CD4-positive, alpha-beta T cell treated with Interleukin-15 for 4 hours (primary cell): ENCODE measurements at places on chromosomes 3 and 15.

DNA sequence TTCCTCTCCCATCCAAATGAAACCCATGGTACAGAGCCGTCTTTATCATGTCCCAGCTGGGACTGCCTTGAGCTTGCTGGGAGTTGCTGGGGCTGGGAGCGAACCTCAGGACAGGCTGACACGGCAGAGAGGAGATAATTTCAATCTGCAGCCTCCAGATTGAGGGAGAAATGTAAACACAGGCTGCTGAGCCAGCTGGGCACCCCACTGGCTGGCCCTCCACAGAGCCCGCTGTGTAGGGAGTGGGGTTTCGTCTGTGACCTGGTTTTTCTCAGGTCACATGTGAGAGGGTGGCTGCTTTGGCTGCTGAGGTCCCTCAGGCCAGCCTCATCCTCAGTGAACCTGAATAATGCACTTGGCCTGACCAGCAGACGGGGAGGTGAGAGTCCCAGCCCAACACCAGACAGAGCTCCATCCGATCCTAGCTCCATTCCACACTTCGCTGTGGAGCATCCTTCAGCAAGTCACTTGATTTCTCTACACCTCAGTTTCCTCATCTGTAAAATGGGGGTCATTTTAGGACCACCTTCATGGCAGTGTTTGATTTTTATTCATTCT, 121.6 kb upstream of the MRPS22 start:
- DNase-seq = no peak

DNA sequence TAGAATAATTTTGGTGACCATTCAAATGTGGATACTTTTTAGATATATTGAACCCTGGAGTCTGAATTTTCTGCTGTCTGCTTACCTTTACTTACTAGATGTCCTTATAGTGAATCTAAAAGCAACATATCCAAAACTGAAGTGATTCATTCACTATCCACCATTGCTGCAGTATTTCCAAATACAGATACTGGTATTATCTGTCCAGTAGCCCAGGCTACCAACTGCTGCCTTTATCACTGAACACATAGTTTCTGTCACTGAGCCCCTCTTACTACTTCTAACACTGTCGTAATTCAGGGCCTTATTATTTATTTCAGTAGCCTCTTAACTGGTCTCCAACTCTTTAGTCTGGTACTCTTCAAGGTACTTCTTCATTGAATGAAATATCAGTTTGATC, 49.2 kb downstream of the SLMAP start:
- DNase-seq = no peak

DNA sequence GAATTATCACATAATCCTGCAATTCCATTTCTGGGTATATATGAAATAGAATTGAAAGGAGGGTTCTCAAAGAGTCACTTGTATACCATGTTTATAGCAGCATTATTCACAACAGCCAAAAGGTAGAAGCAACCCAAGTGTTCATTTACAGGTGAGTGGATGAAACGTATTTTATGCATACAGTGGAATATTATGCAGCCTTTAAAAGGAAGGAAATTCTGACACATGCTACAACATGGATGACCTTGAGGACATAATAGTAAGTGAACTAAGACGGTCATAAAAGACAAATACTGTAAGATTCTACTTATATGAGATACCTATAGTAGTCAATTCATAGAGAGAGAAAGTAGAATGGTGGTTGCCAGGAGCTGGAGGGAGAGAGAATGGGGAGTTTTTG, 110.8 kb upstream of the LIPC start:
- no peak for DNase-seq

DNA sequence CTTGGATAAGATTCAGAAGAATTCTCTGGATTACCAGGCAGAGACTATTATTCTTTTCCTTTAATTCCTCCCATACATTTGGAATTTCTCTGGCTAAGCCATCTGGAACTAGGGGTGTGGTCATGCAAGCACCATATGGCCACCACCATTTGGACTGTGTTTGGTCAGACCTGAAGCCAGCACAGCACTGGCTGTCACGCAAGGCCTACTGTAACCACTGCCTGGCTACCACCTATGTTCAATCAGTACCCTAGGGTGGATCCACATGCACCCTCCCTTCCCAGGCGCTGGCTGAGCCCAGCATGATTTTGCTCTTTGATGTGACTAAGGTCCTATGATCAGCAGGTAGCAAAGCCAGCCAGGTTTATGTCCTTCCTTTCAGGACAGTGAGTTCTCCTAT, 287.8 kb upstream of the GOLIM4 start:
- DNase-seq = no peak

GRCh38 chr3:115885621-115886020, 262.3 kb downstream of the GAP43 start:
- DNase-seq = no peak

- DNase-seq = no peak
Observed at GRCh38 chr15:25776071-25776746, 86.9 kb downstream of the ATP10A start.

GRCh38 chr3:100256731-100257151, 4.1 kb upstream of the TBC1D23 start:
- no peak for DNase-seq

DNA sequence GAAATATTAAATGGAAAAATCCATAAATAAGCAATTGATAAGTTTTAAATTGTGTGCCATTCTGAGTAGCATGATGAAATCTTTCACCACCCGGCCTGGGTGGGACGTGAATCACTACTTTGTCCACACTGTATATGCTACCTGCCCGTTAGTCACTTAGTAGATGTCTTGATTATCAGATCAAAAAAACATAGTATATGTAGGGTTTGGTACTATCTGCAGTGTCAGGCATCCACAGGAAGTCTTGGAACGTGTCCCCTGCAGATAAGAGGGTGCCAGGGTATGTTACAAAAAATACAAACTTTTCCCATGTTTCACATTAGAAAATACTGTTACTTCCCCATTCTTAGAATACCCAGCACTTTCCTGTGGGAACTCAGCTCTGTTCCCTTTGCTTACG, 35.2 kb downstream of the FAM81A start:
- DNase-seq = no peak

GRCh38 chr3:172166261-172166660, 126.9 kb downstream of the FNDC3B start:
- DNase-seq = no peak

DNA sequence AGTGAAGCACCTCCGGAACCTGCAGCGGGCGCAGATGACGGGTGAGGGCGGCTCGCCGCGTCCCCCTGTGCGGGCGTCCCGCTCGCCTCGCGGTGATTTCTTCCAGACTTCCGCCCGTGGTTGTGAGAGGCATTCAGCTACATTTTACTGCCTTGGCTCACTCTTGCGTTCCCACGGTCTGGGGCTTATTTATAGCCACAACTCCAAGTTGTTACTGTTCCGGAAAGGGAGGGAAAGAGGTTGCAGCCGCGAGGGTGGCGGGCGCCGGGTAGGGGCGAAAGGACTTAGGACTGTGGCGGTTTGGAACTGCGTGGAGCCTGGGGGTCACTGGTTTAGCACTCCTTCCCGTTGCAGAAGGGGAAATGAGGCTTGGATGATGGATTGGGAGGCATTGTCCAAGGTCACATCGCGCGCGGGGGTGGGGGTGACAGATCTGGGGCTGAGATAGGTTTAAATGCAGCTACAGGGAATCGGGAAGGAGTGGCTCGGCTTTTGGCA, 1.1 kb downstream of the HES1 start:
- DNase-seq = no peak

DNA sequence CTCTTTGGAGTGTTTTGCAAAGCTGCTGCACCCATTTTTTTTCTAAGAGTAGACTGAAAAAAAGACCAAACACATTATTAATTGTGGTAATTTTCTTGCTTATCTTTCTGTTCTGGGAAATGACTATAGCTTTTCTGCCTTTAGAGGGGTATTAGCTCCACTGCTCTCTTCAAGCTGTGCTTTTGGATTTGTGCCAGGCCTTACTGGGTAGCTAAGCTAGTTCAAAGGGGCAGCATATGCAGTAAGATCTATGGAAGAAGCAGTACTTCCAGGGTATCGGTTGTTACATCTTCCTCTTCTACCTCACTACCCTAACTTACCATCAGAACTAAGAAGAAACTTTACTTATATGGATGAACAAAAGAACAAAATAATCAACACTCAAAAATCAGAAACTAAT, 28.7 kb upstream of the ARIH1 start:
- no peak for DNase-seq

DNA sequence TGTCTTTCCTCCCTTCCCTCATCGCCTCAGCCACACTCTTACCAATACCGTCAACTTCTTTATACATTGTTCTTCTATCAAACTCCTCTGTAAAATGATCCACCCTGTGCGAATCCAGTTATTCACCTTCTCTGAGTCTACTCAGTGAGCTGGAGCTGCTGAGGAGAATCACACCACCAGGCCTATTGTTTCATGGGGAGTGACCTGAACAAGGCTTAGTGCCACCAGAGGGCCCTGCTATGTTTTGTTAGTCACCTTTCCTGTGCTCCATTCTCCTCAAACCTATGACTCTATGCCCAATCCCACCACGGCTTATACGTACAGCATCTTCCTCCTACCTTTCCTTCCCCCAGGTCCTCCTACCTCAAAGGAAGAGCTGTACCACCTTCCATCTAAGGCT, 50.4 kb upstream of the MED12L start:
- DNase-seq = no peak

DNA sequence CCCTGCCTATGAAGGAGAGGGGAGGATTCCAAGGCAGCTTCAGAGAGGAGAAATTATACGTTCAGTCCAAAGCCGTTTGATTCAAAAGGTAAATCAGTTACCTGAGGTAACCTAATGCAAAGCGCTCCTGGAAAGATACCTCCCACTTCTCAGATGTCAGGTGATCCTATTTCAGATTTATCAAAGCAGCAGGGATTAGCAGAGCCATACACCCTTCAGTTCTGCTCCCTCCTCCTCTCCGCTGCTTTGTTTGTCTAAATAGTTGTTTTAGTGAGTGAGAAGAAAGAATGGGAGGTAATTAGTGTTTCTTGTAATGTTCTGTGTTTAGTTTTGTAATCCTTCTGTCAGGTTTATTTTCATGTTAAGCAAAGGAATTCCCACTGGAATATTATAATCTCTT, 81.1 kb downstream of the SOX14 start:
- no peak for DNase-seq

DNA sequence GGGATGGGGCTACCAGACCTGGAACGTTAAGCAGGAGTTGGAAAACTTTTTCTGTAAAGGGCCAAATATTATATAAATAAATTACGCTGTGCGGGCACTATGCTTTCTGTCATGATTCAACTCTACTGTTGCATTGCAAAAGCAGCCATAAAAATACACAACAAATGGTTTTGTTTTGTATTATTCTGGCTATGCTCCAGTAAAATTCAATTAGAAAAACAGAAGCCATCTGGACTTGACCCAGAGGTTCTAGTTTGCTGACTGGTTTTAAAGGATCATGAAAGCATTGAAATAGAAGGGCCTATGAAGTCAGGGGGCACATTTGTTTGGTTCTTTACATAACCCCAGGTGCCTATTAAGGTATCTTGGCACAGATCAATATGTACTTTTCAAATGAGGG, 647.4 kb upstream of the LMCD1 start:
- DNase-seq = no peak

DNA sequence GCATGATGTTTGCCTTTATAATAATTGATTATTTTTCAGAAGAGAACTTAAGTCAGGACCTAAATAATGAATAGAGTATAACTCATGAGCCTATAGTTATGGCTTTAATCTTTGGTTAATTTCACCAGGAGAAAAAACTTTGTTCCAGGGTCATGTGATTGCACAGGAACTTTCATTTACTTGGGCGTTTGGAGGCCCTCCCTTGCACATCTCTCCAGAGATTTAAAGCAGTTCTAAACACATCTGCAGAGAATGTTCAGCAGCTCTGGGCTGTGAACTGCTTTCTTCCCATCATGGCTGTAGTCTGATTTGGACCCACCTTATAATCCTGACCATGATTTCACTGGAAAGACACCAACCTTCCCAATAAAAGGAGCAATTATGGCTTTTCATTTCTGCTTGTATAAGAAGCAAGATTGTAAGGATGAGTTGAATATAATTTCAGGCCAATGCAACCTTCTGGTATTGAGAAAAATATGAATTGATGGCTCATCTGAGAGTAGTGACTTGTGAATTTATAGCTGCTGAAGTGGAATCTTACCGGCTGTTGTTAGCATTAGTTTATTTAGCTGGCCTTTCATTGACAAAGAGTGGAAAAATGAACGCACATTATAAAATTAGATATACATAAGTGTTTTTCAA, 80.9 kb upstream of the PRTG start:
- DNase-seq = no peak

GRCh38 chr3:13044496-13045240, 28.6 kb downstream of the IQSEC1 start:
- no peak for DNase-seq

GRCh38 chr3:114394551-114394950, 100.7 kb downstream of the TIGIT start:
- DNase-seq = no peak

DNA sequence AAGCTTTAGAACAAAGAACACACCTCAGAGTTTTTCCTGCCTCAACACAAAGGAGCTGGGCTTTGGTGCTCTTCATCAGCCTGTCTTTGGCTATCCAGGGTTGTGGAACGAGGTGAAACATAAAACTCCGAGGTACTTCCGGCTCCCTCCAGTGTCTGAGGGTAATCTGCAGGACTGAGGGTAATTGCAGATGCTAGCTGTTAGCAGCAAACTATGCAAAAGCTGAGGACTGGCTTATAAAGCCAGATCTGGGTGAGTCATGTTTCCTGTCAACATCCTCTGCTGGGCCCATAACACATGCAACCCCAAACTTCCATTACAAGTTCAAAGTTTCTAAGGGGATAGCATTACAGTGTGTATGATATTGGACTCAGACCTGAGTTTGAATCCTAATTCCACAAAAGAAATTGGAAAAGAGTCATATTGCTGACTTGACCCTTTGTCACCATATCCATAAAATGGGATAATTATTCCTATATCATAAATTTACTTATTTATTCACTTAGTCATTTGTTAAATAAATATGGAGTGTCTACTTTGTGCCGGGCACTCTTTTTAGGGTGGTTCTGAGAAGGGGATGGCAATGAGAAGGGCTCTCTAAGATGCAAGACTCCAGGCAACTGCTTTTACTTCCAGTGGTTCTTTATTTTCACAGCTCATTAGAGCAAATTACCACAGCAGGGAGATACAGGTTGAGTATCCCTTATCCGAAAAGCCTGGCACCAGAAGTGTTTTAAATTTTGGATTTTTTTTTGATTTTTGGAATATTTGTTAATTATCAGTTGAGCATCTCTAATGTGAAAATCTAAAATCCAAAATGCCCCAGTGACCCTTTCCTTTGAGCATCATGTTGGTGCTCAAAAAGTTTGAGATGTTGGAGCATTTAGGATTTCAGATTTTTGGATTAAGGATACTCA, 9.5 kb upstream of the TRIM69 start:
- peak; percentile 91 for DNase-seq

- DNase-seq = no peak
Observed at GRCh38 chr15:57322602-57323250, 53.6 kb upstream of the CGNL1 start.
